ENCODE measurements at places on chromosomes 7 and 10.
A peak's percentile ranks its signal among the peaks of the same experiment; 100 is the strongest.

- DNase-seq, result no peak
These were observed 177.0 kb downstream of the AUTS2 start for GRCh38 chr7:69775231-69775771.

DNA sequence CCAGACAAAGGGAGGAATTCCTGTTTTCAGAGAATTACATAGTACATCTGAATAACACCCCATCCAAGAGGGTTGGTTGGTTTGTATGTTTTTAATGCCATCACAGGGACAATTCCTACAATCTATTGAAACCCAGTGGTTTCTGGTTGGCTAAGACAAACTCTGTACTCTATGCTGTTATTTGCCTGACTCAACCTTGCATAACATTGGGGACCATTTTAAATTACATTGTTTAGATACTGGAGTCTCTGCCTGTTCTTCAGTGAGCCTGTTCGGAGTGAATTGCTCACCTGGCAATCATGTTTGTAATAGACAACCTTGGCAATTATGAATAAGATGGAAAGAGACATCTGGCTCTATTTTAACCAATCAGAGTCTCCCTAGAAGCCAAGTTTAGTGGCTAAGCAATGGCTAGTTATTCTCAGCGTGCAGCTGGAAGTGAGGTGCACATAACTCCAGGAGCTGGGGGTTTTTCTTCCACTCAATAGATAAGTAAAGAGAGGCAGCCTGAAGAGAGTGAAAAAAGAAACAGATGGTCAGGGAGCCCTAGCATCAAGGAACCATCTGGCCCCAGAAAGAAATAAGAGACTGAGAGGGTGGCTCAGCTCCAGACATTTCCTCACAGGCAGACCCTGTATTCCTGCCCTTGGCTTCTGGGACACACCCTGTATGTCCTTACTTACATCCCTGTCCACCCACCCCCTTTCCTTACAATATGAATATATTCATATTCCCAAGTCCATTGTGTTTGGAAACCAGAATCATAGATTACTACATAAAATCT, 21.2 kb upstream of the SLC35G1 start:
- no peak for DNase-seq

GRCh38 chr7:138889582-138890498, 91.3 kb downstream of the KIAA1549 start:
- peak; percentile 16 for DNase-seq

DNA sequence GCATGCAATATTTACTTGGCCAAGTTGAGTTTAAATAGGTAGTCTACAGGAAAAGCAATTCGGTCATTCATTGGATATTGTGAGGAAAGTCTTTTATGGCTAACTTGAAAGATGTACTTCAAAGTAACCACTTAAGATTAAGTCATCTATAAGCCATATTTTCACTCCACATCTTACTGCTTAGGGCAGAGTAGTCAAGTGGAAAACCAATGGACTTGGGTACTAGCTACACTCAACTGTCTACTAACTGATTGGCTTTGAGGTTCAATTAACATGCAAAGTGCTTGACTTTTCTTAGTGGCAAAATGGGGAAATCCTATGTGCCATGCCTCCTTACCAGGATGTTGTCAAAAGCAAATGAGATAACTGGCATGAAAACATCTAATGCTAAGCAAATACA, 51.0 kb downstream of the CAV1 start:
- no peak for DNase-seq

GRCh38 chr7:49800031-49800430, 26.6 kb downstream of the VWC2 start:
- no peak for DNase-seq

- DNase-seq, result no peak
These were observed 3.8 kb downstream of the FAM13C start for GRCh38 chr10:59358576-59358975.

DNA sequence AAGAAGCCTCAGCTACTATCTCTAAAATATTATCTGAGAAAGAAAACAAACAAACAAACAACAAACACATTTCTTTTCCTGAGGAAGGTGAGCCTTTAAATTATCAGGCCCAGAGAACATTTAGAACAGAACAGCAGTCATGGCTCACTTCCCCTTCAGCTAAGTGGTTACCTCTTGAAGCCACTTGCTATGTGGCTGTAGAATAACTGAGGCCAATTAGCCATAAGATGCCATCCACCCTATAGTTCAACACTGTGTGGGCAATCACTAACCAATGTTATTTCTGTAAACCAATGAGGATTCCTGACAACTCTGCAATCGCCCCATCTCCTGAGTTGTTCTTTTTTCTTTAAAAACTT, 3.7 kb upstream of the UPP1 start:
- no peak for DNase-seq

DNA sequence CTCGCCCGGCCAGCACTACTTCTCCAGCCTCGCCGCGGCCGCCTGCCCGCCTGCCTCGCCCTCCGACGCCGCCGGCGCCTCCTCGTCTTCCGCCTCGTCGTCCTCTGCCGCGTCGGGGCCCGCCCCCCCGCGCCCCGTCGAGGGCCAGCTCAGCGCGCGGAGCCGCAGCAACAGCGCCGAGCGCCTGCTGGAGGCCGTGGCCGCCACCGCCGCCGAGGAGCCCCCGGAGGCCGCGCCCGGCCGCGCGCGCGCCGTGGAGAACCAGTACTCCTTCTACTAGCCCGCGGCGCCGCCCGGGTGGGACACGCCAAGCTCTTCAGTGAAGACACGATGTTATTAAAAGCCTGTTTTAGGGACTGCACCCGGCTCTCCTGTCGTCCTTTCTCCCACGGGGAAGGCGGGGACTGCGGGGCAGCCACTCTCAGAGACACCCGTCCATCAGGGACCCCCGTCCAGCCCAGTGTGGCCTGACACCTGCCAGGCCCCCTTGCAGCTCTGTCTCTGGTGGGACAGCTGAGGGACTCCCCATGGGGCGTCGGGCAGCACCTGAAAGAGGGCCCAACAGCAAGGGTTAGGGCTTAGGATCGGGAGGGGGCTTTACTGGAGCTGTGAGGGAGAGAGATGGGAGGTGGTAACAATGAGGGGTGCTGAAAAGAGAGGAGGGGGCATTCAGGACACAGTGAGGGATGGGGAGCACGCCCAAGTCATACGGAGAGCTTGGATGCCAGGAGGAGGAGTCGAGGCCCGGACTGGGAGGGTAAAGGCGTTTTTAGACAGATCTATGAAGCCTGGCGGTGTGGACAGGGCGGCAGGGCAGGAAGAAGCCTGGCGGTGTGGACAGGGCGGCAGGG, 34.7 kb downstream of the SPDYE6 start:
- DNase-seq, result no peak

GRCh38 chr7:99193527-99194220, 14.2 kb downstream of the KPNA7 start:
- no peak for DNase-seq

DNA sequence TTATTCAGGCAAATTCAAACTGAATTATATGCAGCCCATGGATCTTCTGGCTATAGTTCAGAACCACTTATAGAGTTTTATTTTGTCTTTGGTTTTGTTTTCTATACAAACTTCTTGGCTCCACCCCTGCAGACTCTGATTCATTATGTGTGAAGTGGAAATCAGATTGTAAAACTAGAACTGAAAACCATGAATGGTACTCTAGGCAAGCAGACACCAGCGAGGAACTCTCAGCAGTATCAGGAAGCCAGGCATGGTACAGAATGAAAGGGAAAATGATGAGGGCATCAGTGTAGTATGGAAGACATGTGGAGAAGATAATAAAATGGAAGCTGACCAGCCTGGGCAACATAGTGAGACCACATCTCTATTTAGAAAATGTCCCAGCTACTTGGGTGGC, 1026.9 kb upstream of the C7orf33 start:
- no peak for DNase-seq

GRCh38 chr7:770741-771166, 43.7 kb upstream of the PRKAR1B start:
- DNase-seq, result no peak

GRCh38 chr7:71267734-71268469, 136.0 kb downstream of the GALNT17 start:
- no peak for DNase-seq

GRCh38 chr10:43407148-43407575, 1.8 kb downstream of the HNRNPF start:
- DNase-seq, result peak; percentile 58

GRCh38 chr10:89702121-89702480, 711 bp downstream of the KIF20B start:
- DNase-seq, result no peak
